ENCODE measurements at places on chromosomes 4 and X.

DNA sequence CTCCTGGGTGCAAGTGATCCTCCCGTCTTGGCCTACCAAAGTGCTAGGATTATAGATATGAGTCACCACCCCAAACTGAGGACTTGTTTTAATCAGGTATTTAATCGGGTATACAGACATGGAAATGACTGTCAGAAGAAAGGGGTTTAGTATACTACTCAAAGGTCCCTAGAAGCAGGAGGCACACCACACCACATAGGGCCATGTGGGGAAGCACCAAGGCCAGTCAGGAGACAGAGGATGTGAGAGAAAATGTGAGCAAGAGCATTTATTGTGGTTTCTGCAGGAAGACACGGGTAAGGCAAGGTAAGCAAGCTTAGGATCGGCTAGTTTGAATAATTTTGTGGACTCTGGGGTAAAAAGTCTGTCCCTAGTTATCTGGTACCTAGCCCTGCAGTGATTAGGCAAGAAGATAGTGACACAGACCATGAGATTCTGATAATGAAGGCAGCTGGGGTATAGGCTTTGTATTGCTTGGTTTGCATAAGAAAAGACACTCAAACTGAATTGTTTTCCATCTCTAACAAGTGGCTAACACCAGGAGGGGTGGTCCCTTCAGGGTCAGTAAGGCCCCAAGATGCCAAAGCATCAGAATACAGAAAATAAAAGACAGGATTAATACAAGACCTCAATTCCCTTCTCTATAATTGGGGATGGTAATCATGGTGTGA lies 408.8 kb upstream of the F9 start:
- peak; percentile 30 for DNase-seq

DNA sequence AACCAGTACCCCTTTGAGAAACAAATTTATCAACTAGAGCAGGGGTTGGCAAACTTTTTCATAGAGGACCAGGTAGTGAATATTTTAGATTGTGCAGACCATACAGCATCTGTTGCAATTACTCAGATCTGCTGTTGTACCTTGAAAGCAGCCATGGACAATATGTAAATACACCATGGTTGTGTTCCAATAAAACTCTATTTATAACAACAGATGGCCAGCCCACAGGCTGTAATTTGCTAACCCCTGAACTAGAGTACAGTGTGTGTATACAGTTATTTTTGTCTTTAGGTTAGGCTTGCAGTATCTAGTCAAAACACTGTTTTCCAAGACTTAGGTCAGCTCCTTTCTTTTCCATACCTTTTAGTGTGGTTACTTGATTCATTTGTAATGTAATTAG lies 54.4 kb downstream of the PHKA1 start:
- DNase-seq: no peak

DNA sequence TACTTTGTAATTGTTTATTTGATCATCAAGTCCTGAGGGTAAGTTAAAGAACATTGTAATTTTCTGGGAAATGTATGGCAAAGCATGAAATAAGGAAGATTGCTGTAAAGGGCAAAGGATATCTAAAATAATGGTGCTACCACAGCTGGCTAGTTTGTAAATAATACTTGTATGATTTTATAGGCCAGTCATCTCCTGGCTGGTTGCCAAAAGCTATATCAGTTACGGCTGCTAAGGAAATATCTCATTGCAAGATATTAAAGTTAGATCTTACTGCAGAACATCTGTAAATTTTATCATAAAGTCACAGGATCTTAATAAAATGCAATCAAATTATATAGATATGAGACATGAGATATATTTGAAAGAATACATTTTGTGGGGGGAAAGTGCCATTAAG lies 150.8 kb upstream of the CXCL13 start:
- DNase-seq: no peak

- no peak for DNase-seq
Observed at GRCh38 chrX:41857670-41858069, 65.7 kb downstream of the CASK start.

GRCh38 chr4:178174756-178175155 lies 732.5 kb upstream of the AGA start:
- no peak for DNase-seq

DNA sequence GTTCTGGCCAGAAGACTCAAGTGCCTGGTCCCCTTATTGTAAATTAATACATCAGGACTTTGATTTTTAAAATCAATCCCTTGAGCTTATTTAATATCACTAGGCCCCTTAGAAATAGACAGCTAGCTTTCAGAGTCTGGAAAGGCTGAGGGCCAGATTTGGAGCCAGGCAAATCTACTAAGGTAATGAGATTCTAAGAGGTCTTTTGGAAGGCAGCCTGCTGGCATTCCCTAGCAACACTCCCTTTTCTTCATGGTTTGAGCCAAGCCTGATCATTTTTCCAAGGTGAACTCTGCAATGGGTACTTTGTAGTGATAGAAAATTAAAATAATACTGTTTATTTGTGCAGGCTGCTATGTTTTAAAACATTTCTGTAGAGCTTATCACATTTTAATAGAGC lies 378.5 kb downstream of the FAT4 start:
- no peak for DNase-seq

GRCh38 chr4:38387348-38387747 lies 276.7 kb upstream of the KLF3 start:
- no peak for DNase-seq

DNA sequence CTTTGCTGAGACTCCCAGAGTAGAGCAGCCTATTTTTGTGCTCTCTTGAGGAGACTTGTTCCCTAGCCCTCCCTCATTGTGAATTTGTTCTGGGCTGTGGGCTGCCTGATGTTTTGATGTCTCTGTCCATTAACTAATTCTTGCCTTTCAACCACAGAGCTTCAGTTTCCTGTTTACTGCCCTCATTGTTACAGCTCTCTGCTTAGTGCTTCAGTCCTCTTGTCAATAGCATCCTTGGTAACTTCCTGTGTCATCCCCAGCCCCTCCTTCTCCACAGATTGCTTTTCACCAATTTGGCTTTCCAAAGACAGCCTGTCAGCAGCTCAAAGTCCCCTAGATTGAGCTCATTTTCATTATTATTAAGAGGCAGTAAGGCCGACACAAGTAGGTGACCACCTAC lies 69.9 kb downstream of the COX7B2 start:
- DNase-seq: peak; percentile 61

- DNase-seq: peak; percentile 96
Observed at GRCh38 chr4:152500800-152501434, 35.0 kb downstream of the FBXW7 start.

DNA sequence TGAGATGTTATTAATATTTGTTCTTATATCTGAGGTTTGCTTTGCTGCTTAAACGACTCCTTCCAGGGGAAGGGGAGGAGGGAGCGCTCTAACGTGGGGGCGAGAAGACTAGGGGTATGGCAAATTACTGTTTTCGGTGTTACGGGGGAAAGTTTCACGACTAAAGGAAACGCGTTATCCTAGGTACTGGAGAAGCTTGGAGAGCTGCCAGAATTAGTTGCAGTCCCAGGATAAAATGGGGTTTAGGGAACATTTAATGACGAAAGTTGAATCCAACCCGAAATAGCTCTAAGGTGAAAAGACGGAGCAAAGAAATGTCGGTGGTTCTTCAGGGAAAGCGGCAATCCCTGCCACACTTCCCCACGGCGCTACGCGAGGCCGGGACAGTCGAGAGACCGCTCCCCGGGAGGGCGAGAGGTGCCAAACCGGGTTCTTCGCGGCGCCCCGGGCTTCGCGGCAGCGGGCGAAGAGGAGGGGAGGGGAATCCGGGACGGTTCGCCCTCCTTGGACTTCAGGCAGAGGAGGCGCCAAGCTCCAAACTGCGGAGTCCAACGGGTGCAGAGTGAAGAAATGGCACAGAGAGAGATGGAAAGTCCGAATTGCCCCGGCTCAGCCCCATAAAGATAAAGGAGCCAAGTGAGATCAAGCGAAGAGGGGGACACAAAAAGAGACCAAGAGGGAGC lies 724 bp downstream of the THOC2 start:
- peak; percentile 5 for DNase-seq

GRCh38 chr4:74893171-74893570 lies 39.7 kb upstream of the PARM1 start:
- no peak for DNase-seq

DNA sequence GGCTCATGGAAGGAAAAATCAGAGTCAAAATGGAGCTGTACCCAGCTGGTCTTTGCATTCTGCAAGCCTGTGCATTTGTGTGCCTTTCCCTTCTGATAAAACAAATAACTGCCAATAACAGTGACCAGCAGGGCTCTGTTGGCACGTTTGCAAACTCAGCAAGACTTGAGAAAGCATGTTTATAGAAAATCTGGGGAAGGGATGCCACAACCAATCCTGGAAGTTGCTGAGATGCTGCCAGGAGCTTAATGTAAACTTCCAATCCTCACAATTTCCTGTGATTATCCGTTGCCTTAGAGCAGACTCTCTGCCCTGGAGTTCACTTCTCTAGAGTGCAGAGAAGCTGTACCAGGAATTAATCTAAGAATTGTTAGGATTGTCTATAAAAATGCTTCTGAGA lies 6.9 kb upstream of the ANXA3 start:
- no peak for DNase-seq

- no peak for DNase-seq
Observed at GRCh38 chrX:9644335-9644734, 121.3 kb downstream of the GPR143 start.

GRCh38 chrX:101602077-101602476 lies 15.7 kb downstream of the ARMCX6 start:
- no peak for DNase-seq

GRCh38 chr4:119581190-119581873 lies 47.3 kb downstream of the PDE5A start:
- DNase-seq: no peak

DNA sequence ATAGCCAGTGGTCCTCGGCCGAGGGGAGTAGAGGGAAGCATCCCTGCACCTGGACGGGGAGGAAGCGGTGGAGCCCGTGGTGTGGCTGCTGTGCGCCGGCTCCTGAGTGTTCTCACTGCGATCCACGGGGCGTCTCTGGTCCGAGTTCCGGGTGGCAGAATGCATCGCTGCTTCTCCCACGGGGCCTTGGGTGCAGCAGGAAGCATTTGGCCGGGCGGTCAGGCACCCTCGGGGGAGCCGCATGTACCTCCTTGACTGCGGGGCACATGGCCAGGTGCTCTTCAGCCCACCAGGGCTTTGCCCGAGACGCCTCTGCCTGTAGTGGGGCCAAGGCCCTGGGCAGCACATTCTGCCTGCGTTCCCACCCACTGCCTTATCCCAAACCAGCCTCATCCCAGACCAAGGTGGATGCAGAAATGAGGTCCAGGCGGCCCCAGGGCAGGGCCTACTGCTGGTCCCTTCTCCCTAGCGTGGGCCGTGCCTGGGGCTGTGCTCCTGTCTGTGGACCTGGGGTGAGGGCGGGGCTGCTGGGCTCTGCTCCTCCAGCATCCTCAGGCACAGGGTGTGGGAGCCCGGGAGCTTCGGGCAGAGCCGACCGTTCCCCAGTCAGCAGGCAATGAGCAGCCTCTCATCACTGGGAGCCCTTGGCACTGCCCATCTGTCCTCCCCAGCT lies 27.5 kb downstream of the NKX1-1 start:
- no peak for DNase-seq

DNA sequence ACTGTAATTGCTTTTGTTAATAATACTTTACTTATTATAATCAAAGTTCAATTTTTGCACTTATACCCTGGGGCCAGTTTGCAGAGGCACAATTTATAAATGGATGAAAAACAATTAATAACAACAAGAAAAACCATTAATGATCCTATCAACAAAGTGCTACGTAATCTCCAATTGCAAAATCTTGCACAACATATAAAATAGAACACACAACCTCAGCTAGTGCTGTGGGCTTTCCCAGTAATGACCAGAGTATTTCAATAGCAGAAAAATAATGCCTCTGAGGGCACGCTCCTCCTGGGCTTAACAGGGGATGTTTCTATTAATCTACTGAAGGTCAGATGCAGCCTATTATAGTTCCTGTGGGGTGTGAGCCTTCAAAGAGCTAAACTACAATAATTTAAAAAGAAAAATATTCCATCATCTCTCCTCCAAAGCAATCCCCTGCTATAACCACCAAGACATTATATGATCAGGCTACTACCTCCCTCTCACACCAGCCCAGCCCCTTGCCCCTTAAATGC lies 508.5 kb upstream of the SLIT2 start:
- DNase-seq: no peak

GRCh38 chr4:127138586-127138985 lies 494.2 kb upstream of the INTU start:
- no peak for DNase-seq

DNA sequence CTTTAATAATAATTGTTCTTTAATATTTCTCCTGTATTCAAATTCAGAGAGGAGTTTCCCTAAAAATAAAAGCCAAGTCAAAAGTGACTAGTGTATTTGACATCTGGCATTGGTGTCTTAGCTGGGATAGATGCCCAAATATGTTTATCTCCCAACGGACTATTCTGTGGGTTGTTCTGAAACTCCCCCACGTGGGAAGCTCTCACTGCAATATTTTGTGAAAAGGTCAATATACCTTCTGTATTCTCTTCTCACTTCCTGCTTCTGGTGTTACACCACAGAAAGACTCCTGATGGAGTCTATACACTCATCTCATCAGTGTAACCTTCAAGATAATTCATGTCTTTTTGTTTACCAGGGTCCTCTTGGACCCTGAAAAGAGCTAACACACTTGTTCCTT lies 2052.8 kb upstream of the TENM3 start:
- no peak for DNase-seq
